Natural killer cell (primary cell): ENCODE measurements at places on chromosomes 12 and 14.

DNA sequence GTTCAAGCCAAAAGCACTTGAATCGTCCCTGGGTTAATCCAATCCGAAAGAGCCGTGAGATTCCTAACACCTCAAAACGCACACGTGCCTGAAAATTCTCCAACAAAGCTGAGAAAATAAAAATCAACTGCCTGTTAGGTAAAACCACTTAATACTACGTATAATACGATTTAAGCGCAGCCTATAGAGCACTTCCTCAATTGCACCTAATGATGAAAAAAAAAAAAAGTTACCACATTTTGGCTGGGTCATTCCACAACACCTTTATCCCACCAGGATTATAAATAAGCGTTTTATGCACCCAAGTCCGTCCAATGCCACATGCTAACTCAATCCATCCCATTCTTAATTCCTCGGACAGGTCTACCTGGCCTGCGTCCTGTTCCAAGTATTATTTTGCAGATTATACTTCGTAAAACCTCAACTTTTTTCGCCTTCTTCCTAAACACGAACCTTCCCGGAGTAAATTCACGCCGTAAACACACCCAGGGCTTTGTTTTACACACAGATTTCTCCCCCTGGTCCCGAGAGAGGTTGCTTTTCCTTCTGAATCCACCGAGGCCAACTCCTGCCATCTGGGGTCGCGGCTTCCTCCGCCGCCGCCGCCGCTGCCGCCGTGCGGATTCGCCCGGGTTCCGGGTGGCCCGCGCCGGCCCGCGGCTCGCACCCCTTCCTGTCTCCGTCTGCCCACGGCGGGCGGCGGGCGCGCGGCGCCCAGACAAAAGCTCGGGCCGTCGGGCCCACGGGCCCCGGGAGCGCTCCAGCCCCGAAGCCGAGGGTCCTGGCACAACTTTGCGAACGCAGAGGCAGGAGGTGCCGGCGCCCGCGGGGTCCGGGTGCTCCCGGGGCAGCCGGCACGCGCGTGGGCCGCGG is 66.2 kb downstream of the RNF34 start:
- DNase-seq = peak; percentile 65

GRCh38 chr14:53865711-53866110 is 90.9 kb downstream of the BMP4 start:
- no peak for DNase-seq

DNA sequence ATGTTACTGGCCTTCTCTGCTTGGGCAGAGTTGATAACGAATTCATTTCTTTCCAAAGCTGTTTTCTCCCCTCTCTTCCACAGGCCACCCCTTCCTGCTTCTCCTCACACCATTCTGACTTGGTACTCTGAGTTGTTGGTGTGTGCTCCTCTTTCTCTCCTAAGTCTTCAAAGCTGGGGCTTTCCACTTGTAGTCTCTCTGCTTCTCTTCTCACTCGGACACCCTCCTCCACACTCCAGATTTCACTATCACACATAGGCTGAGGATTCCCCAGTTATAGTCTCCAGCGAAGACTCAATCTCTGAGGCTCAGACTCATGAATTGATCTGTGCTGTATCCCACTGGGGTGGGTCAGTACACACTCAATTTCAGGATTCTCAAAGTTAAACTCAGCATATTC is 201.0 kb downstream of the SSPN start:
- no peak for DNase-seq

DNA sequence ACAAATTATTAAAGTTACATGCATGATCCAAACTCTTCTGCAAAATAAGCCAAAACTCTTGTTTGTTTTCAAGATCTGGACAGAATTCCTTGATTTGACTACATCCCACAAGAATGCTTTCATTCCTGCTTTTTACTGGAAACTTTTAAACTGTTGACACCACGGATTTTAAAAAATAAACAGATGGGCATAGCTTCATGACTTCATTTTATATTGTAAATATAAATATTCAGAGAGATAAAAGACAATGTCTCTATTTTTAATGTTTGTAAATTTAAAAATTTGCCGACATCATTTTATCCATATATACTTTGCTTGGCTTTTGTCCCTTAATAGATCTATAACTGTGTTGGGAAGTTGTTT is 134.3 kb upstream of the DCN start:
- DNase-seq = no peak

GRCh38 chr14:105285174-105285573 is 15.6 kb downstream of the BRF1 start:
- DNase-seq = no peak

DNA sequence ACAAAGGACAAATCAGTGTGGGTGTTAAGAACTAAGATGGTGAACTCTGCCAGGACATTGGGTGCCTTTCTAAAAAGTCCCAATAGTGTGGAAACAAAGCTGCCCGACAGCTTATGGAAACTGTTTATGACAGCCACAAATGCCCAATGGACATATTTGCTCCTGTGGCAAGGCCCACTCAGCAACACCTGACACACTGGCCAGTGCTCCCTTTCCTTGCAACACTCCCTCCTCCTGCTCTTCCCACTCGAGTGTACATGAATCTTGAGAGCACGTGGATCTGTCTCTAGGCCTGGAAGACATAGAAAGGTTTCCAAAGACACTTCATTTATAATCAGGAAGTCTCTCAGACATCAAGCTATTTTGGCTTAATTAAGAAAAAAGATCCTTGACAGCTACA is 14.2 kb upstream of the LRIG3 start:
- DNase-seq = no peak

DNA sequence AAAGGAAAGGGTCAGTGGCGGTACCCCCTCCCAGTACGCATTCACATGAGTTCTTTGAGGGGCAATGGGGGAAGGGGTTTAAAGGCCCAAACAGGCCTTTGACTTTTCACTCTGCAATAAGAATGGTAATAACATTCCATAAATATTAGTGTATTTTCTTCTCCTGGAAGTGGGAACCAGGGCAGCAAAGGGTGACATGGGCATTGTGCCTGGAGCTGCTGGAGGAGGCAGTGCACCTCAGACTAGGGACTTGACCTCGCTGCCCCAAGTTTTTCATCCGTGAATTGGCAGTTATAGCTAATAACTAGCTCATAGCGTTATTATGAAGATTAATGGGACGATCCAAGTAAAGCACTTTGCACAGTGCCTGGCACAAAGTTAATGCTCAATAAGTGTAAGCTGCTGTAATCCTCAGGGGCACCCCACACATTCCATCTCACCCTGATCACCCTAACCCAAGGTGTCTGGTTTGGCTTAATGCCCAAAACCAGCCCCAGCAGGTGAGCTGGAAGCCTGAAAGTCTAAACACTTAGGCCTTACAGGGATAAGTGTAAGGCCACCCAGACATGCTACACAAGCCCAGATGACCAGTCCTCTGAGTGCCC is 2.8 kb upstream of the KCNH3 start:
- DNase-seq = no peak

DNA sequence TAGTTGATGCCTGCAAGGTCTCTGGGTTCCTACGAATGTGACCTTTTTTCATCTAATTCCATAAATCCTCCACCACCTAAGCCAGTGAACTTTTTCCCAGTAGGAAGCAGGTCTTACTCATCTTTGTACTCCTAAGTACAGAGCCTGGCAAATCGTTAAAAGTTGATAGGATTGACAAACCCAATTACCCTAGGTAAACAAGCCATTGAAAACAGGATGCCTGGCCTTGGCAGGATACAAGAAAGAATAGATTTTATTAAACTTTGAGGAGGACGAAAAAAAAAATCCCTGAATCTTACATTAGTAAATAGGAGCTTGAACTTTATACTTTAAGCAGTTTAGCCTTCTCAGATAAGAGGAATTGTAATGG is 5.6 kb downstream of the TBPL2 start:
- no peak for DNase-seq

DNA sequence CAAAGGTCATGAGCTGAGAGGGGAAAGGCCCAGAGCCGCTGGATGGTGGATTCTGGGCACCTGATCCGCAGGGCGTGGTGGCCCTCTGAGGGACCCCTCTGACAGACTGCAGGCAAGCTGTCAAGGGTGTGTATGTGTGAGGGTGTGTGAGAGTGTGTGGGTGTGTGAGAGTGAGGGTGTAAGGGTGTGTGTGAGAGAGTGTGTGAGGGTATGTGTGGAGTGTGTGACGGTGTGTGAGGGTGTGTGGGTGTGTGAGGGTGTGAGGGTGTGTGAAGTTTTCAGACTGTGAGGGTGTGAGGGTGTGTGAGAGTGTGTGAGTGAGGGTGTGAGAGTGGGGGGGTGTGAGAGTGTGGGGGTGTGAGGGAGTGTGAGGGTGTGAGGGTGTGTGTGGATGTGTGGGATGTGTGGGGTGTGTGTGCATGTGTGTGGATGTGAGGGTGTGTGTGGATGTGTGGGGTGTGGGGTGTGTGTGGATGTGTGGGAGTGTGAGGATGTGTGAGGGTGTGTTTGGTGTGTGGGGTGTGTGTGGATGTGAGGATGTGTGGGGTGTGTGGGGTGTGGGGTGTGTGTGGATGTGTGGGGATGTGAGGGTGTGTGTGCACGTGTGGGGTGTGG is 156.7 kb downstream of the TMEM121 start:
- DNase-seq = no peak

DNA sequence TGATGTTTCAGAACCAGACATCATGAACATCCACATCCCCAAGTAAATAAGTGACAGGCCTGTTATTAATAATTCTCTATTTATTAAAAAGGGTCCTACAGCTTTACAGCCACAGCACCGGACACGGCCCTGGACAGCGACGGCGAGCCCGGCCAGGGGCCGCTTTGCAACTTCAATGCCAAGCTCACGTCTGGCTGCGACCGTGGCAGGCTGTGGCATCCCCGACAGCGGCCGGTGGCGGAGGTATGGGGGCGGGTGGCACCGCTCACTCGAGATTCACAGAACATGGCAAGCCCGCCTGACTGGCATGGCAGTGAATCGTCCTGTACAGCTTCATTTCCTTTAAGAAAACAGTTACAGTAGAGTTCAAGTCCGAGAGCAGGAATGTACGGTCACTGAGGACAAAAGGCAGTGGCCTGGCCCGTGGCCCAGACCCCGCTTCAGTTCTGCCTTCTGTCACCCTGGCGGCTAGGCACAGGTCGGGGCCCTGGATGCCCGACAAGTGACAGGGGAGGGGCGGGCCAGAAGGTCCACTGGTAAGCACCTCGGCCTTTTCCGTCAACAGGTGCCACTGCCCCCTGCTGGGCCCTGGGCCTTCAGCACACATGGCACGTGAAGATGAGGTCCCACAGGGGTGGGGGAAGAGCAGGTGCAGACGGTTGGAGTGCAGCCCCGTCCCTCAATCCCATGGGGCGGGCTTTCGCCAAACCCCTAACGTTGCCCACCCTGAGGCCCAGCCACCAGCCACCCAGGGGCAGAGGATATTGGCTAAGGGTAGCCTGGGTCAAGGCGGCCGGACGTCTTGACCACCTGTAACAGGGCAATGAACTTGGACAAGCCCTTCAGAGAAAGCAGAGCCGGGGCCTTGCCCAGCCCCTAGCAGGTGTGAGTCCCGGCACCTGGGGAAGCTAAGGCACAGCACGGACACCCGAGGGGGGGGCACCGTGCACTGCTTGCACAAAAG is 30.3 kb downstream of the HIP1R start:
- DNase-seq = no peak

GRCh38 chr12:51862947-51863346 is 14.4 kb upstream of the FIGNL2 start:
- DNase-seq = no peak

- DNase-seq = peak; percentile 67
Measured at GRCh38 chr12:31749024-31749704, 20.3 kb upstream of the AMN1 start.

DNA sequence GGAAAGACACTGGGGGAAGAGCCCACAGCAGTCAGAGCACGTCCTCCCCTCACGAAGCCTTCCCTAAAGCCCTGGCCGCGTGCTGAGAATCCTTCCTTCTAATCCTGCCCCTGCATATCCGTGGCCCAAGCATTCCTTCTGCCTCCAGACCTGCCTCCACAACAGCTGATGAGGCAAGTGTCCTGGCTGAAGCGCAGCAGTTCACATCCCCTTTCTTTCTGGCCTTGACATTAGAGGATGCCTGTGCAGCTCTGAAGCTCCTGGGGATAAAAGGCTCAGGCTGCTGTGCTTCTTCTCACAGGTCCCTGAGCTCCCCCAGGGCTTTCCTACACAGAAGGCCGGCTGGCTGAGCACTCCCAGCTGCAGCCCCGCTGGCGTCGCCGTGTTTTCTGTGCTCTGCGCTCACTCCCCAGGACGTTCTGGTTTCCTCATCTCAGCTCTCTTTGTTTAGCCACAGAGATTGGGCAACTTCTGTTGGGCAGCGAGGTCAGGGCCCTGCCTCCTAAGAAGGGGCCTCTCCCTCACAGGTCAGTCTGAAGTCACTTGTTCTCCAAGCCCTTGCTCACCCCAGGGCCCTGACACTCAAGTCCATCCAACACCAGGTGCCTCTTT is 45.8 kb downstream of the NINJ2 start:
- no peak for DNase-seq

- no peak for DNase-seq
Measured at GRCh38 chr14:68442828-68443629, 349.8 kb downstream of the ZFP36L1 start.

DNA sequence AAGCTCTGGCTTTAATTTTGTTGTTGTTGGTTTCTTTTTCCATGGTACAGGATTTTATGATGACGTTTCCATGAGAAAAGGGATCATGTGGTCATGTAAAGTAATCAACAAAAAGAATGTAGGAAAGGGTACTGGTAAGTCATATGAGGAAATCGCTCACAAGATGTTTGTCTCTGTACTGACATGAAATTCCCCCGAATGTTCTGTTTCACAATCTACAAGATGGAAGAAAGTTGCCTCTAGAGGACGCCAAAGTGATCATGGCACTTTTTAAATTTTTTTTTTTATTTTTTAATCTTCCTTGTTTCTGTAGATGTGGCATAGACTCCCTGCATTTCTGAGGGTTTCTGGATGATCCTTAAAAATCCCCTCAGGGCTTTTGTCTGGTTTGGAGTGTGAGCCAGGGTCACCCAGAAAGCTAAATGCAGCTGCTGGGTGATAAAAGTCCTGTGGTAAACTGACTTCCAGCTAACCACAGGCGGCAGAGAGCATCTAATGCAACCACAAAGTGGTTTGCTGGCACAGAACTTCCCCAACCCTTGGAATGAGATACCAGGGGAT is 393.5 kb downstream of the CCDC91 start:
- no peak for DNase-seq

GRCh38 chr12:23434154-23434553 is 515.3 kb downstream of the SOX5 start:
- no peak for DNase-seq

- no peak for DNase-seq
Measured at GRCh38 chr12:53856132-53856531, 82.5 kb upstream of the HOXC13 start.

- DNase-seq = no peak
Measured at GRCh38 chr12:59459966-59460660, 135.7 kb upstream of the SLC16A7 start.

- peak; percentile 65 for DNase-seq
Measured at GRCh38 chr12:57845478-57846284, 848 bp downstream of the CTDSP2 start.

- no peak for DNase-seq
Measured at GRCh38 chr14:33629792-33630191, 321.1 kb downstream of the EGLN3 start.

DNA sequence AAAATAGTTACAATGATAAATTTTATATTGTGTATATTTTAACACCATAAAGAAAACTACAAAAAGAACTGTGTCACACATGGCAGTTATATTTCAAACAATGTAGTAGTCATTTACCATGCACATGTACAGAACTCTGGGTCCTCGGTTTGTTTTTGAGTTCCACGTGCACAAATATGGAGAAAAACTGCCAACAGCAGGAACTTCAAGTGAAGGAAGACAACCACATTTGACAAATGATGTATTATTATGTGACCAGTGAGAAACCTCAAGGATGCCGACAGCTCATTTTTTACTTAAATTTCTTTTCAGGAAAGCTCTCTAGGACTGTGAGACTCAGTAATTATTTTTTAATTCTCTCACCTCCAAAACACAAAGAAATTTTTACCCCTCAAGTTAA is 244.2 kb upstream of the USP15 start:
- DNase-seq = no peak
